ENCODE measurements at places on chromosomes 11 and 22. TPM values are rescaled to one million over a fixed set of nuclear protein-coding genes. Genes with fewer than 3 reads are reported as not detected.

Gene SAA1
- total RNA-seq, result 11,988 TPM

Gene KDM4E
- total RNA-seq, result not detected

Gene DGAT2
- 162 TPM for total RNA-seq

Gene CCDC81
- 0.87 TPM for total RNA-seq

Gene RBFOX2
- total RNA-seq, result 24.7 TPM

Gene MS4A6A
- 75.3 TPM for total RNA-seq

Gene CHEK1
- total RNA-seq, result 6.9 TPM

Gene CALCB
- total RNA-seq, result 0.16 TPM

Gene KRTAP5-11
- not detected for total RNA-seq

Gene PKDREJ
- not detected for total RNA-seq

Gene OTOG
- not detected for total RNA-seq

Gene GPHA2
- total RNA-seq, result not detected

Gene DNAJB7
- total RNA-seq, result not detected

Gene MYOD1
- total RNA-seq, result not detected

Gene SMIM35
- not detected for total RNA-seq

Gene CPT1B
- total RNA-seq, result 12.2 TPM

Gene OR8G5
- not detected for total RNA-seq

Gene OR8D1
- total RNA-seq, result not detected

Gene TMPRSS13
- not detected for total RNA-seq

Gene SPDYC
- total RNA-seq, result 1.8 TPM

Gene GLB1L2
- 0.61 TPM for total RNA-seq

Gene DDTL
- total RNA-seq, result 7.1 TPM

Gene GGTLC2
- total RNA-seq, result not detected

Gene HOATZ
- not detected for total RNA-seq

Gene TPH1
- 0.07 TPM for total RNA-seq

Gene MS4A4A
- total RNA-seq, result 8.8 TPM

Gene PRR5L
- total RNA-seq, result 2.3 TPM

Gene TSGA10IP
- not detected for total RNA-seq

Gene ANO1
- 32.1 TPM for total RNA-seq

Gene ALDH3B1
- 6.1 TPM for total RNA-seq

Gene CD3E
- total RNA-seq, result 1.3 TPM

Gene PRAME
- not detected for total RNA-seq

Gene TCN1
- total RNA-seq, result not detected

Gene OR5B21
- not detected for total RNA-seq

Gene TRIM64C
- total RNA-seq, result not detected

Gene PVALB
- total RNA-seq, result 1.7 TPM

Gene SERHL2
- 1.6 TPM for total RNA-seq

Gene BAIAP2L2
- total RNA-seq, result 0.79 TPM
